ENCODE measurements at places on chromosomes 11 and 22.

DNA sequence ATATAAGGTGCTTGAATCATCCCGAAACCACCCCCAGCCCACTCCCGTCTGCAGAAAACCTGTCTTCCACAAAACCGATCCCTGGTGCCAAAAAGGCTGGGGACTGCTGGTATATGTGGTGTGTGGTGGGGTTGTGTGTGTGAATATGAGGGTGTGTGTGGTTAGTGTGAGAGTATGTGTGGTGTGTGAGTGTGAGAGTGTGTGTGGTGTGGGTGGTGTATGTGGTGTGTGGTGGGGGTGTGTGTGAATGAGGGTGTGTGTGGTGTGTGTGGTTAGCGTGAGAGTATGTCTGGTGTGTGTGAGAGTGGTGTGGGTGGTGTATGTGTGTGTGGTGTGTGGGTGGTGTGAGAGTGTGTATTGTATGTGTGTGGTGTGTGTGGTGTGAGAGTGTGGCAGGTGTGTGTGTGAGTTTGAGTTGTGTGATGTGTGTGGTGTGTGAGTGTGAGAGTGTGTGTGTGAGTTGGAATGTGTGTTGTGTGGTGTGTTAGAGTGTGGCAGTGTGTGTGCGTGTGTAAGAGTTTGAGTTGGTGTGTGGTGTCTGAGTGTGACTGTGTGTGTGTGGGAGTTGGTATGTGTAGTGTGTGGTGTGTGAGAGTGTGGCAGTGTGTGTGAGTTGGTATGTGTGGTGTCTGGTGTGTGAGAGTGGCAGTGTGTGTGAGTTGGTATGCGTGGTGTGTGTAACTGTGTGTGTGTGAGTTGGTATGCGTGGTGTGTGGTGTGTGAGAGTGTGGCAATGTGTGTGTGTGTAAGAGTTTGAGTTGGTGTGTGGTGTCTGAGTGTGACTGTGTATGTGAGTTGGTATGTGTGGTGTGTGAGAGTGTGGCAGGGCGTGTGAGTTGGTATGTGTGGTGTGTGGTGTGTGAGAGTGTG lies 6.5 kb downstream of the UPK3A start:
- no peak for DNase-seq

- peak; percentile 25 for DNase-seq
These were observed 76.9 kb upstream of the CTSC start for GRCh38 chr11:88414385-88414861.

DNA sequence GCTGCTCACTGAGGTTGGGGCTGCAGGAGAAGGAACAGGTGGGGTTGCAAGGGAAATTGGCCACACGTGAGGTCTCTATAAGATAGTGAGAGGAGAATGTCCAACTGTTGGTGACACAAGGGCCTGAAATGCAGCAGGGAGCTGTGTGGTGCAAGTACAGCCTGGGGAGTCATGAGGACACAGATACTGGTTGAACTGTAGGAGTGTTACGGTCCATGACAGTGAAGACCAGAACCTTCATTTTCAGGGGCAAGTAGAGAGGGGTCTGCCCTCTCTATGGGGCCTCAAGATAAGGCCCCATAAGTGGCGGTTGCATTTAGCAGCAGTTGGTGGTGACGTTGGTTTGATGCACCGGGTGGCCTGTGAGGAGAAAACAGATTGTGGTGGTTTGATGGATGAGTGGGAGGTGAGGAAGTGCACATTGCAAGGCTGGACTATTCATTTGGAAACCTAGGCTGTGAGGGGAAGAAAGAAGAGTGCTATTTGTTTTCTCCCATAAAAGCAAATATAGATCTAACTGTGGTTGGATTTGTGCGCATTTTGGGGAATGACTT lies 39.4 kb downstream of the MICAL2 start:
- peak; percentile 91 for DNase-seq

GRCh38 chr11:110345743-110346142 lies 49.3 kb upstream of the RDX start:
- DNase-seq = peak; percentile 88

DNA sequence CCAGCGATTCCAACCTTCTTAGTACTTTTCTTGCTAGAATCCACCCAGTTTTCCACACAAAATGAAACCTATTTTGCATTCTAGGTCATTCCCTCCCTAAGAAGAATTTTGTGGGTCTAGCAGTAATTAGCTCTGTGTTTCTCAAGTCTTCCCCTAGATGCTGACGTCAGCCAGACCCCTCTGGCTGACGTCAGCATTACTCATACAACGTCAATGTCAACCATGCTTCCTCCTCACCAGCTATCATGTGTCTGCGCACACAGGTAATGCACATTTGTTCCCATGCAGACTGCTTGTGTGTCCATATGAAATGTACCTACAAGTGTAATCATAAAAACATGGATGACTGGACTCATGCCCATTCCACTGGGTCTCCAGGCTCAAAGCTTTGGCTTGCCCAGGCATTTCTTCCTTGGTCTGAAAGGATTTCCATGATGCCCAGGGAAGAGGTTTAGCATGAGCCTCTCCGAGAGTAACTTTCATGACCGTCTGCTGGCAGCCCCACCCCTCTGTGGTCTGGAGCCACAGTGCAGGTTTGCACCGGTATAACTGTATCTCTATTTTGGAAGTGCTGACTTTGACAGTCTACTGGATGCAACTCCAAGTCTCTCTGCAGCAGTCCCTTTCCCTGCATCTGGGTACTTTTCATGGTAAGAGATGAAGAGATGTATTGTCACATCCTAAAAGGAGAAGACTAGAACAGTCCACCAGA lies 58.6 kb downstream of the DSCAML1 start:
- DNase-seq = no peak

- DNase-seq = no peak
These were observed 9.3 kb downstream of the CRYBB3 start for GRCh38 chr22:25208743-25209505.

- DNase-seq = no peak
These were observed 136.7 kb upstream of the FAT3 start for GRCh38 chr11:92087725-92088537.

DNA sequence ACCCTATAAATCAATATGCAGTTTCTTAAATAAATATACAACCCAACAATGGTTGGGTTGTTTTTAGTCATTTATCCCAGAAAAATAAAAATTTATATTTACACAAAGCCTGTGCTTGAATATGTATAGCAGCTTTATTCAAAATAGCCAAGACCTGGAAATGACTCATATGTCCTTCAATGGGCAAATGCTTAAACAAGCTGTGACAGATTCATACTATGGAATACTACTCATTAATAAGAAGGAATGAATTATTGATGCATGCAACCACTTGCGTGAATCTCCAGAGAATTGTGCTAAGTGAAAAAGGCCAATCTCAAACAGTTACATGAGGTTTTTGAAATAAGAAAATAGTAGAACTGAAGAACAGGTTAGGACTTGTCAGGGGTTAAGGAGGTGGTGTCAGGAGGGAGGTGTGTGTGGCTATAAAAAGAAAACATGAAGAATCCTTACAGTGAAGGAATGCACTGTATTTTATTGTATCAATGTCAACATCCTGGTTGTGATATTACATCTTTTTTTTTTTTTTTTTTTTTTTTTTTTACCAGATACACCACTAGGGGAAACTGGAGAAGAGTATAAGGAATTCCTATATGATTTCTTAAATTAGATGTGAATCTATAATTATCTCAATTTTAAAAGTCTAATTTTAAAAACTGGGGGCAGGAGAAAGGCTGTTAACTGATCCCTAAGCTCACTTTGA lies 82.4 kb upstream of the CD44 start:
- DNase-seq = no peak

DNA sequence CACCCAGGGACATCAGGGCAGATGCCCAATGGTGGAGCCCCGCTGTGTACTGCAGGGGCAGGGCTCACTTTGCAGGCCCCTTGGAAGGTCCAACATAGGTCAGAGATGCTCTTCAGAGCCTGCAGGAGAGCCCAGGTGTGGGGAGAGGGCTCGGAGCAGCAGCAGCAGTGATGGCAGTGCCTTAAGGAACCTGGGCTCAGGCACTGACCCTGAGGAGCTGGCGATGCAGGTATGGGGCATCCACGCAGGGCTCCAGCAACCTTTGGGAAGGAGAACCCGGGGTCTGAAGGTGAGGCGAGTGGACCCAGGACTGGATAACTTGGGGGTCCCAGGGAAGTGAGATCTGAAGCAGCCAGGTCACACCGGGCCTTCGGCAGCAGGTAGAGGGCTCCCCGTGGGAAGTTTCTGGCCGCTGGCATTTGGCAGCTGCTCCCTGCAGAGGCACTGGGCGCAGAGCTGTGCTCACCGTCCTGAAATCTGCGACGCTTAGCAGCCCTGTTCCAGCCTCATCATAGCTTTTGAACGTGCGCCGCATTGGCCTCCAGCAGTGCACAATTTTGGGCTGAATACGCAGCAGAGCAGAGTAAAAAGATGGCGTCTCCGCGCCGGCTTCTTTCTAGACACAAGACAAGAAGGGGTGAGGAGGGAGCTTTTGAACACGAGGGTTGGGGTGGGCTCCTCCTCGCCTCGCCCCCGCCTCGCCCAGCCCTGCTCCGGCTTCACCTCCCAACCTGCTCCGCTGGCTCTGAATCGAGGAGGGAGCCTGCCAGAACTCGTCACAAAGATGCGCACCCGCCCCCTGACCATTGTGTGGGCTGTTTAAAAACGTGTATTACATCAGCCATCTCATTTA lies 118.8 kb downstream of the MPPED1 start:
- no peak for DNase-seq

- no peak for DNase-seq
These were observed 20.4 kb downstream of the PPP6R3 start for GRCh38 chr11:68480852-68481510.

GRCh38 chr11:113274713-113275582 lies 39.4 kb upstream of the TTC12 start:
- no peak for DNase-seq

- no peak for DNase-seq
These were observed 52.0 kb upstream of the MMP13 start for GRCh38 chr11:103007521-103007920.

DNA sequence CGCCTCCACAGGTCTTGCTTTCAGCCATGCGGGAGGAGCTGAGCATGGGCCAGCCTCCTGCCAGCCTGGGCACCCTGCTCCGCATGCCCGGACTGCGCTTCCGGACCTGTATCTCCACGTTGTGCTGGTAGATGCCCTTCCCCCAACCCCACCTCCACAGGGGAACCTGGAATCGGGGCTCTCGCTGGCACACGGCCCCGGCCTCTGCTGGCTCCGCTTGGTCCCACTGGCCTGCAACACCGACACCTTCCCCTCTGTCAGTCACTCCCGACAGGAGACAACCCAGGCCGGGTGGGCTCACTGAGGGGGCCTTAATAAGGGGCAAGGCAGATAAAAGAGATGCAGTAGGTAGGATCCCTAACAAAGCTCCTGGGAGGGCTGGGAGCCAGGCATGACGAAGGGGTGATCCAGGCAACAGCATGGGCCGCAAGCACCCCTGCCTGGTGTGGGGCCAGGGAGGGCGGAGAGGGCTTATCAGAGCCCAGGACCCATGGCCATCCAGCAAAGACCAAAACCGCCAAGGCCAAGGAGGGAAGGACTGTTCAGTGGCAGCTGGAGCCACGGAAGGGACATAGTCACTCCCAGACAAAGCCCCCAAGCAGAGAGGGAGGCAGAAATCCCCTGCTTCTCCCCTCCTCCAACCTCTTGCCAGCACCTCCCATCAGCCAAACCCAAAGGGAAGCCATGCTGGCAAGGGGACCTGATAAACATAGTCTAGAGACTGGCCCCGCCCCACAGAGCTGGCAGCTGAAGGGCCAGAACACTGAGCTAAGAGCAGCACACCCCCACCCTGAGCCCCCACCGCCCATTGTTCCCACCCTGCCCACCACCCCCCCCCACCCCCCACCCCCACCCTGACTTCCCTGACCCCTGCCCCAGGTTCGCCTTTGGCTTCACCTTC lies 8.0 kb downstream of the SLC22A12 start:
- DNase-seq = no peak

DNA sequence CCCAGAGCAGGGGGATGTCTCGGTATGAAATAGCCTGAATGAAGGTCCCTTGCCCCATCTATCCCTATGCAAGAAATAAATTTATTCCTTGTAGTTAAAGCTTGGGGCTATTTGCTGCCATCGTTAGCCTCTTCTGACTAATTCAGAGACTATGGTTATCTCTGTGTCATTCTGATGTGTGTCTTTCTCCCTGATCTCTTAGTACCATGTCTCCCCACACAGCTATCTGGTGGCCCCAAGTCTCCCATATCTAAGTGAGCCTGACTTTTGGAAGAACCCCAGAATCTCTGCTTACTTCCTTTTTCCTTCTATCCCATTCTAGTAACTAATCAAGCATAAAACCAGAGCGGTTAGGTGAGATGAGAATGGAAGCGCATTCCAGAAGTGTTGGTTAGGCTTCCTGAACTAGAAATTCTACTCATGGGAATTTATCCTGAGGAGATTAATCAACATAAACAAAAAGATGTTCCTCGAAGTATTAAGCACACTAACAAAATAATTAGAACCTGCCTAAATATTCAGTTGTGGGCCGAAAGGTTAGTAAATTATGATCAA lies 71.4 kb upstream of the BMAL1 start:
- DNase-seq = peak; percentile 51

- peak; percentile 80 for DNase-seq
These were observed 20.1 kb upstream of the SORL1 start for GRCh38 chr11:121431820-121432526.

GRCh38 chr11:46339816-46340215 lies 7.4 kb upstream of the DGKZ start:
- no peak for DNase-seq

DNA sequence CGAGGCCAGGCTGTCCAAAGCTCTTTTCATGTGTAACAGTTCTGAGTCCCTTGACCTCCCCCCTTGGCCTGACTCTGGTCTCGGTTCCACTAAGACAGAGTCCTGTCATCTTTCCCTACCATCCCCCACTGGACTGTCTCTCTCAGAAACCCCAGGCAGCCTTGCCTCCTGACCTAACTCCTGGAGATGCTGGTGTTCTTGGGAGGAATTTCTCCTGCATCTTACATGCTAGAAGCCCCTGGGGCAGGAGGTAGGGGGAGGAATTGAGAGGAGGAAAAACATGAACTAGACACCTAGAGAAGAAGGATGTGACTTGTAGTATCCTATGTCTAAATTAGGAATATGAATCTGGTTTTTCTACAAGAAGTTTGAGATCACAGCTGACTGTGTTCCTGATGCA lies 648 bp upstream of the IL18BP start:
- DNase-seq = no peak

DNA sequence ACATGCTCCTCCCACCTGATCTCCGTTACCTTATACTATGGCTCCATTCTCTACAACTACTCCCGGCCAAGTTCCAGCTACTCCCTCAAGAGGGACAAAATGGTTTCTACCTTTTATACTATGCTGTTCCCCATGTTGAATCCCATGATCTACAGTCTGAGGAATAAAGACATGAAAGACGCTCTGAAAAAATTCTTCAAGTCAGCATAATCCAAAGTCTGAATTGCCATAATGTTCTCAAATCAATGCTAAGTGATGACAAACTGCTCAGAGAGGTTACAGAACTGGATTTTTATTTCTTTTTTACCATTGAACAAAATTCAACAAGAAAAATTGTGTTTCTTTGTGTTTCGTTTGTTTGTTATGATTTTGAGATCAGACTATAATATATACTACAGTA lies 7.6 kb downstream of the OR9G4 start:
- DNase-seq = no peak

- DNase-seq = peak; percentile 71
These were observed 2.0 kb downstream of the PARVG start for GRCh38 chr22:44182588-44183286.
